Stimulated activated CD8-positive, alpha-beta memory T cell treated with anti-CD3 and anti-CD28 coated beads, Interleukin-7, amount 100 ng/mL, for 48 hours (primary cell): ENCODE measurements at places on chromosomes 1 and 21.

GRCh38 chr1:48292706-48293105 lies 70.2 kb downstream of the SLC5A9 start:
- DNase-seq, result no peak

- DNase-seq, result no peak
Measured at GRCh38 chr21:46325073-46325912, 1.3 kb downstream of the PCNT start.

GRCh38 chr21:33230545-33231324 lies 997 bp downstream of the IFNAR2 start:
- no peak for DNase-seq

DNA sequence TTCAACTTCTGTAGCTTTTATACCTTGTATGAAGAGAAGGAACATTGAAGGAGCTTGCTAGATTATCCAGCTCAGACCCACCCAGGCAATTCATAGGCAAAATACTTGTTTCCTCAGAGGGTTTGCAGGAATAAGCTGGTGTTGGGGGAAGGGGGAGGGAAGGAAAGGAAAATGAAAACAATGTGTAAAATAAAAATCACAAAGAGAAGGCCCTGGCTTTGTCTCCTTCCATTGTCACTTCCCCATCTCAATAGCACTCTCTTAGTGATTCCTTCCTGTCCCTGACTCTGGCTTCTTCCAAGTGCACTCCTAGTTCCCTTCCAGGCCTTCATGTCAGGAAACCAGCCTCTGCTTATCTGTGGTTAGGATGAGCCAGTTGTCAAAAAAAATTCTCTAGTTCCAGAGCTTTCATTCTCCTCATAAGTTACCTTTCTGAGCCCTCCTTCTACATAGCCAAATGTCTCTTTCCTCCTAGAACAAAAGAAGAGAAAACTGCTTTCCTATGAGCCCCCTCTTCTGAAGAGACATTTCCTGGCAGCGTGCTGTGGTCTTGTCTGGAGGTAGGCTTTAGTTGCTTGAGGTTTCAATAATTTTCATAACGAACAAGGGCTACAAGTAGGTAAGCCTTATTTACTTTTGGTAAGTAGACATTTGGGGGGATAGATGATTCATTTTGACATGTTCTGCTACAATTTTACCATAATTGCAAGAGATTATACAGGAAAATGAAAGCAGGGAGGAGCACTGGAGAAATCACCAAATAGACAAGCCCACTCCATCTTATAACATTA lies 45.7 kb downstream of the FASLG start:
- no peak for DNase-seq

DNA sequence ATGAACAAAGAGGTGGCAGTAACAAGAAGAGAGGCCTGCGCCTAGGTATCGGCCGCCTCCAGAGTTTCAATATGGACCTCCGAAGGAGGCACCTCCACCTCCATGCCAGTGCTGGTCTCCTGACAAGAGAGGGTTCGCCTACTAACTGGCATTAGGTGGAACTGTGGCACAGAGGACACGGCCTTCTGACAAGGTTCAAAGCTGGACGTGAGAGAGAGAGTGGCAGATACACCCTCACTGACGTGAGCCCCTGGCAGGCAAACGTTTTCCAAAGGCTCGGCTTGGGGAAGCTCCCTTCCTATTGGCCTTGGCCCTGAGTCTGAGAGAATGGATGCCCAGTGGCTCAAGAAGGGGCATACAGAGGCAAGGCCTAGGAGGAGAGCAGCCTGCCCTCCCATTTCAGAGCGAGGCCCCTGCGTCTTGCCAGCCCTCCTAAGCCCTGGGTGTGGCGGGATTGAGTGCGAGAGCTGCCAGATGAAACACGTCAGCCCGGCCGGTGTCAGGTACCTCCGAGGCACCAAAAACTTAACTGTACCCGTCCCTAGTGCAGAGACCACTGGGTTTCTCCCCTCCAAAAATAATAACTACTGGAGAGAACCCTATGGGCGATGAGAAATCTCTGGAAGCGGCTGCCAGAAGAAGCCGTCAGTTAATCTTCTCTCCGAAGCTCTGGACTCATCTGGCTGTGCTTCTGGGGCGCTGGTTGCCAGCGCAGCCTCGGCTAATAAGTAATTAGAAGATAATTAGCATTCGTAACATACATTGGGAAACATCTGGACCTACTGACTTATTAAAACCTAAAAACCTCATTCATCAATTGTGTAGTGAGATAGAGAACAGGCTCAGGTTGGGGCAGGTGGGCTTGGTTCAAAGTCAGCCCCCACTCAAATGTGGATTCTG lies 283.6 kb downstream of the NPHP4 start:
- DNase-seq, result no peak

- DNase-seq, result no peak
Measured at GRCh38 chr1:243323491-243323890, 67.7 kb downstream of the SDCCAG8 start.

- no peak for DNase-seq
Measured at GRCh38 chr1:36450919-36451305, 661 bp upstream of the OSCP1 start.
